Activated T-helper 1 cell treated with anti-CD3 and anti-CD28 coated beads, Interleukin-2, amount 50 U/mL, for 16 hours (primary cell): ENCODE measurements at places on chromosomes 11 and 22.

GRCh38 chr11:68471360-68472340, 11.1 kb downstream of the PPP6R3 start:
- peak; percentile 23 for DNase-seq

- DNase-seq: no peak
Observed at GRCh38 chr11:16587670-16588069, 150.8 kb upstream of the C11orf58 start.

DNA sequence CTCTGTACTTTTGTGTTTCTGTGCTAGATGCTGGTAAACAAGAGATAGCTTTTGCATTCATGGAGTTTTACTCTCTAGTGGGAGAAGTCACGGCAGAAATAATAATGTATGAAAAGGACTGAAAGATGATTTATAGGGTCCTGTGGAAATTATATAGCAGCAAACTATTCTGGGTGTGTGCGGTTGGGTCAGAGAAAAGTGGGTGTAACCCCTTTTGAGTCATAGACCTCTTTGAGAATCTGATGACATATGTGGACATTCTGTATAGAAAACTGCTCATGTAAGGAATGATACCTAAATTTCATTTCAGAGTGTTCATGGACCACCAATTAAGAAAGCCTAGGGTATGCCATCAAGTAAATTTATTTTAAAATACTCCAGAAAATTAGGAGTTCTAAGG, 54.4 kb downstream of the TMEM135 start:
- no peak for DNase-seq

DNA sequence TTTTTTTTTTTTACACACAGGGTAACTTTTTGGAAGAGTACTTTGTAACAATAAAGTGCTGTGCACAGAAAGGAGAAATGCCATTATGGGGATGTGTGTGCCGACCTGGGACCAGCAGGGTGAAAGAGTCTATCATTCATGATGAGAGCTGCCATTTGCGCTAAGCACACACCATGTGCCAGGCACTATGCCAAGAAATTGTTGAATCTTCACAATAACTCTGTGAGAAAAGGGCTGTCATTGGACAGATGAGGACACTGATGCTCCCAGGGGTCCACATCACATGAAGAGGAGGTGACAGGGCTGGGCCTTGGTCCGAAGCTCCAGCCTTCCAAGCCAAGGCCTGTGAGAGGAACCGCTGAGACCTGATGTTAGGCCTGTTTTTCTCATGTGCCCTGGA, 5.6 kb downstream of the DUSP18 start:
- DNase-seq: no peak

- no peak for DNase-seq
Observed at GRCh38 chr11:56885177-56885576, 103.5 kb upstream of the OR5AK2 start.

DNA sequence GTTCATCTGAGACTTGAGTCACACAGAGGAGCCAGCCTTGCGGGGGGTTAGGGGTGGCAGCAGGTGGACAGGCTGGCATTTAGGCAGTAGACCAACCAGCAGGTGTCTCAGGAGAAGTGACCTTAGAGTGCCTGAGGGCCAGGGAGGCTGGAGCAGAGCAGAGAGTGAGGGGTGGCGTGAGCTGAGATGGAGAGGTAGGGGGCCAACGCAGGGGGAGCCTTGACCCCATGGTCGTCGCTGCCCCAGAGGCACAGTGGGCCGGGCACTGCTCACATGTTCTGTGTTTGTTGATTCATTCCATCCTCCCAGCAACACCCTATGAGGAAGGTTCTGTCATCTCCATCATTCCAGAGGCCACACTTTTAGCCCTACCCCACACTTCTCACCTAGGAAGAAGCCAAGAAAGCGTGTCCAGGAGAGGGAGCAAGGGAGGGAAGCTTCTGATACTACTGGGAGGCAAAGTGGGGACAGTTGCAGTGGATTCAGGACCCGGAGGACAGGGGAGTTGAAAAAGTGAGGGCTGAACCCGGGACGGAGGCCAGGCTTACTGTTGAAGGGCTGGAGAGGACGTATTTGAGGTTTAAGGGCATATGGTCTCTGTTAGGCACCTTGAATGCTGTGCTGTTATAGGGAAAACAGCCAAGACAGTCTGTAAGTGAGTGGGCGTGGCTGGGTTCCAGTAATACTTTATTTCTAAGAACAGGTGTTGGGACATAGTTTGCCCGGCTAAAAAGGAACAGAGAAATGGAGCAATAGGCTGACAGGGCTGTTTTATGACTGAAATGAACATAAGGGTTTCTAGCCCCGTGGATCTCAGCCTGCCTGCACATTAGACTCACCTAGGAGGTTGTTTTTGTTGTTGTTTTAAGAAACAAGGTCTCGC, 7.3 kb downstream of the SART1 start:
- no peak for DNase-seq

- no peak for DNase-seq
Observed at GRCh38 chr11:126118806-126119205, 56.1 kb upstream of the CDON start.

- no peak for DNase-seq
Observed at GRCh38 chr22:46008291-46008690, 31.3 kb upstream of the WNT7B start.

DNA sequence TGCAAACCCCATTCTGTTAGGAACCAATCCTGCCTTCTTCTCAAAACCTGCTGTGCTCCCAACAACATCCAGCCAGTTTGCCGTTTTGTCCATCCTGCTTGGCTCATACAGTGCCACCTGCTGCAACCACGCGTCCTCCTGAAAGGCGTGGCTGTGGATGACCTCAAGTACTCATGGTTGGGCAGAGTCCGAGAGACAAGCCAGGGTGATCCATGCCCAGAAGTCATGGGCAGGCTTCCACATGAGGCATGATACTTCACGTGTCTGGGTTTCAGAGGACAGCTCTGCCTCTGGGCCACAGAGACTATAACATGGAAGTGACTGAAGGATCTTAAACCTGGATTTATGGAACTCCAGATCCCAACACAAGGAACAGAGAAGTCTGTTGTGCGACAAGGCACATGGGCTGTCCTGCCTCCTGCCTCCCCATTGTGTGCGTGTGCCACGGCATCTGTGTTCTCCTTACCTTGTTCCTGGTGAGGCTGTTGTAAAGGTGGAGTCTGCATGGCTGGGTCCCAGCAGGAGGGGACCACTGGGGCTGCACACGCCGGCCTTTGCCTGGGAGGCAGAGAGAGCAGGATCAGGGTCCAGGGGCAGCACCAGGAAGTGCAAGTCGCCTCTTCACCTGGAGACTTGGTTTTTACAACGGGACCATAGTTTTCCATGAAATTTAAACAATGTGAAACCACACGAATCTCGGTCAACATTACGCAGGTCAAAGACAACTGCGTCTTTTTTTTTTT, 15.4 kb downstream of the CARS1 start:
- no peak for DNase-seq

GRCh38 chr11:117973503-117973860, 12.7 kb upstream of the IL10RA start:
- no peak for DNase-seq

DNA sequence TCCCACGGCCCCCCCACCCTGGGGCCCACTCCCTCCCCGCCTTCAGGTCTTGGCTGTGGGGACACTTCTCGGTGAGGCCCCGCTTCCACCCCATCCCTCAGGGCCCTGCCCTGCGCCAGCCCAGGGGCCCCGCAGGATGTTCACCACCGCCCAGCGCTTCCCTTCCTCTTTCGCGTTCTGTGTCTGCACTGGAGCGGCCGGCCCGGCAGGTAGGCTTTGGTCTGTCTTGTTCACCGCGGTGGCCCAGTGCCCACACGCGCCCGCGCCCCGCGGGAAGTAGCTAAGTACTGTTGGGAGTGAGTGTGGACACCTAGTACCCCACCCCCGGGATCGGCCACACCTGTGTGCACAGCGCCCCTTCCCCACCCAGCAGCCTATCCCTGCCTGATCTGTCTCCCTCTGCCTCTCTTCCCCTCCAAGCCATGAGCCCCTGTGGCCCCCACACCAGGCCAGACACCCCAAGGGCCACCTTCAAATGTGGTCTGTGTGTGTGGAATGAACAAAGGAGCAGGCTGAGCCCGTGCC, 85.4 kb downstream of the WNT7B start:
- no peak for DNase-seq

DNA sequence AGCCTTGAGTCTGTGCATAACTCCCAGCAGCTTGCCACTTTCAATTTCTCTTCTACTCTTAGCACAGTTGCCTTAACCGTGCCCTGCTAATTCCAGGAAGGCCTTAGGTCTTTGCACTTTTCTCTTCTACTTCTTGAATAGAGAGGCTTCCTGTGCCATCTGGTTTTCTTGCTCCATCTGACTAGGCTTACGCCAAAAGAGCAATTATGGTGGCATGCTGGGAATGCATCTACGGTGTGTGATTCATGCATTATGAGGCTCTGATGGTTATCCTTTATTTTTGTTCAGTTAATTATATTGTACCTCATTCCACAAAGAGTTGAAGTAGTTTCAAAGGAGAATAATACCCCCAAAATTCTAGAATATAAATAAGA, 29.4 kb downstream of the SIK2 start:
- DNase-seq: no peak

DNA sequence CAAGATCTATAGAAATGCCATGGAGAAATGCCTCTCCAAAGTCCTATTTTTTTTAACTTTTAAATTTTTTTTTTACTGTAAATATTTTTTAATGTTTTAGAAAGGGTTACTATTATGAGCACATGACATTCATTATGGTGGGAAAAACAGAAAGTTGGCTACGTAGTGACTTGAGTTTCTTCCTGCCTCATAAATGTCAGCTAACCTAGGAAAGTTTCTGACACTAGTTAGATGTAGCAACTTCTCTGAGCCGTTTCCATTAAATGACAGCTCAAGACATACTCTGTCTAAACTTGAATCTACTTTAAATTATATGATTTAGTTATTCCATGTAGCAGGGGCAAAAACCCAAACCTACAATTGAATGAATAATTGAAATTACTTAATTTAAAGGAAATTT, 18.4 kb upstream of the CTSC start:
- DNase-seq: no peak

- DNase-seq: no peak
Observed at GRCh38 chr11:132228746-132229325, 858.4 kb downstream of the NTM start.

DNA sequence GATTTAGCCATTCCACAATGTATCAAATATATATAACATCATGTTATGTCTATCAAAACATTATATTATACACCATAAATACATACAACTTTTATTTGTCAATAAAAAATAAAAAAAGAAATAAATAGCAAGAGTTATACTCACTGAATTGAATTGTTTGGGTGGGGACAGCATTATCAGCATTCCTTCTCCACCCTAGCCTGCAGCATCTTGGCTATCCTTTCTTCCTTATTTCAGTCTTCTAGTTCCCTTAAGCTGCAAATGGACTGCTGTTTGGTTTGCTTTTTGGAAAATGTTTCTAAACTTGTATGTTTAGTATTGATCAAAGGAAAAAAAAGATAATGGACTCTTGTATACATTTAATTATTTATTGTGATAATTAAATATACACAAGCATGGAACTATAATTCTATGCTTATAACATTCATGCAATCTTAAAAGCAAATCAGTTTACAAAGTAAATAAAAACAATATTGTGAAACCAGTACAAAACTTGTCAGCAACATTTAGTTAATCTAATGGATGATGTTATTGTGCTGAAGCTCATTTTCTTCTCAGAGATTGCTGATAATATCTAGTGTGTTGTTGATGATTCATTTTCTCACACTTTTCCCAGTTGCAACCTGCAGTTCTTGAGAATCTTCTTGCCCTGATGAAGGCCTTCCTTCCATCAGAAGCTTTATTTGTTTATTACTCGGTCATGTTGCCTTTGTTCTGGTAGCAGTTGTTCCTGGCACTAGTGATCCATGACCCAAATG, 5.0 kb downstream of the ARHGAP42 start:
- no peak for DNase-seq

DNA sequence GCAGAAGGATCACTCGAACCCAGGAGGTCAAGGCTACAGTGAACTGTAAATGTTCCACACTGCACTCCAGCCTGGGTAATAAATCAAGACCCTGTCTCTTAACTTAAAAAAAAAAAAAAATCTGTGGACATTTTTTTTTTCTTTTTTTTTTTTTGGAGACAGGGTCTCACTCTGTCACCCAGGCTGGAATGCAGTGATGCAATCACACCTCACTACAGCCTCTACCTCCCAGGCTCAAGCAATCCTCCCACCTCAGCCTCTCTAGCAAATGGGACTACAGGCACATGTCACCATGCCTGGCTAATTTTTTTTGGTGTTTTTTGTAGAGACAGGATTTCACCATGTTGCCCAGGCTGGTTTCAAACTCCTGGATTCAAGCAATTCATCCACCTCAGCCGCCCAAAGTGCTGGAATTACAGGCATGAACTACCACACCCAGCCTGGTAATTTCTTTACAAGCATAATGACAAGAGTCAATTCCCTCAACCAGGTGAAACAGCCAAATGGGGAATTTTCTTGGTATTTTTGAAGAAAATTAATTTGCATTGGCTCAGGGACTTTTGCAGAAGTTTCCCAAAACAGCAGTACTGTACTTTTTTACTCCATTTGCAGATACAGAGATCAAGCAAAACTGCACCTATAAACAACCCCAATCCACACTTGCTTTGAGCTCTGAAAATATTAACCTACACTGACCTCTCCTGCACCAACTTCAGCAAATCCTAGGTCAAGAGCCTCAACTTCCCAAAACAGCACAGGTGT, 44.0 kb downstream of the MRTFA start:
- DNase-seq: no peak

DNA sequence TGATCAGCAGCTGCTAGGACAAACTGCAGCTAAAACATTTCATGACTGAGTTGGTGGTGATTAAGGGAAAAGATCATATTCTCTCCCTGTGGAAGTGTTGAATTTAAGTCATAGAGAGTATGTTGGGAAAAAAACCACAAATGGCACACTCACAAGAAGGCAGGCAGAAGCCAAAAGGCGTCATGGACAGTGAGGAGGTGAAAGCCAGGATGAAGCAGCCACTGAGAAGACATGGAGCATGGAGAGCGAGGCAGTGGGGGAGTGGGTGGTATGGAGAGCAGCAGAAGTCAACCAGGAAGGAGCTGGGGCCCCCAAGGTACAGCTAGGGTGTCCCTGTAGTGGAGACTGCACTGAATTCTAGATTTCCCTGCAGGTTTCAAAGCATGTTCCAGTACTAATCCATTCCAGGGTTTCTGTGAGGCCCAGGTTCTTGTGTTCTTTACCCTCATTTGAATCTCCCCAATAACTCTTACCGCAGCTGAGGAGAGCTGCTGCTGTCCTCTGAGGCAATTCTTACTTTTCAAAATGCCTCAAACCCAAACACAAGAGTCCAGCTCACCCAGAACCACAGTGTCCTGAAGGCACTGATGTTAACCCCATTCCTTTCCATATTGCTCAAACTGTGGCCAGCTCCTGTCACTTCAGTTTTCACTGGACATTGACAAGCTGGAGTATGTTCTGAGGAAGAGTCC, 191.8 kb upstream of the E2F8 start:
- no peak for DNase-seq

GRCh38 chr22:44776605-44777363, 24.4 kb downstream of the ARHGAP8 start:
- no peak for DNase-seq

DNA sequence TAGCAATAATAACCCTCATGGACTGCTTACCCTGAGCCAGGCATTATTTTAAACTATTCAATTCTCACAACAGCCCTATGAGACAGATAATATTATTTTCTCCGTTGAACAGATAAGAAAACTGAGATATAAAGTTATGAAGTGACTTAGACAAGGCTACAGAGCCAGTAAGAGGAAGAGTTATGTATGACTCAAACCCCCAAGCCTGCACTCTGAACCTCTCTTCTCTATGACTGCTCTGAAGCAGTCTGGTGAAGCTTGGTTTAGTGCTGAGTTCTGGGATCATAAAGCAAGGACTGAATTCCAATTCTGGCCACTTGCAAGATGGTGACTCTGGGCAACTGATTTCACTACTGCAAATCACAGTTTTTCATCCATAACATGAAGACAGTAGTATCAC, 34.5 kb downstream of the TNKS1BP1 start:
- no peak for DNase-seq

- no peak for DNase-seq
Observed at GRCh38 chr11:95066716-95067038, at the start of gene SRSF8. Gene SRSF8 (plus strand): TSS chr11:95066919. CDS start chr11:95067227, 308 bp downstream.
